ENCODE measurements at places on chromosomes 6 and 20. TPM values are rescaled to one million over a fixed set of nuclear protein-coding genes. Genes with fewer than 3 reads are reported as not detected.
A peak's percentile ranks its signal among the peaks of the same experiment; 100 is the strongest.

IRAK1BP1 gene
- total RNA-seq = 2.6 TPM

ME1 gene
- 29.8 TPM for total RNA-seq

- peaks cover 34% of the 10 kb centered on the region for H3K27me3 ChIP-seq
- H3K4me1 ChIP-seq = peaks cover 26% of the 10 kb centered on the region
- H3K36me3 ChIP-seq = peaks cover 29% of the 10 kb centered on the region
- H3K4me3 ChIP-seq = peak overlapping the region; percentile 96
- peak overlapping the region; percentile 99 for H3K27ac ChIP-seq
Measured at GRCh38 chr20:31602431-31602778, 2.7 kb upstream of the ID1 start.

DNA sequence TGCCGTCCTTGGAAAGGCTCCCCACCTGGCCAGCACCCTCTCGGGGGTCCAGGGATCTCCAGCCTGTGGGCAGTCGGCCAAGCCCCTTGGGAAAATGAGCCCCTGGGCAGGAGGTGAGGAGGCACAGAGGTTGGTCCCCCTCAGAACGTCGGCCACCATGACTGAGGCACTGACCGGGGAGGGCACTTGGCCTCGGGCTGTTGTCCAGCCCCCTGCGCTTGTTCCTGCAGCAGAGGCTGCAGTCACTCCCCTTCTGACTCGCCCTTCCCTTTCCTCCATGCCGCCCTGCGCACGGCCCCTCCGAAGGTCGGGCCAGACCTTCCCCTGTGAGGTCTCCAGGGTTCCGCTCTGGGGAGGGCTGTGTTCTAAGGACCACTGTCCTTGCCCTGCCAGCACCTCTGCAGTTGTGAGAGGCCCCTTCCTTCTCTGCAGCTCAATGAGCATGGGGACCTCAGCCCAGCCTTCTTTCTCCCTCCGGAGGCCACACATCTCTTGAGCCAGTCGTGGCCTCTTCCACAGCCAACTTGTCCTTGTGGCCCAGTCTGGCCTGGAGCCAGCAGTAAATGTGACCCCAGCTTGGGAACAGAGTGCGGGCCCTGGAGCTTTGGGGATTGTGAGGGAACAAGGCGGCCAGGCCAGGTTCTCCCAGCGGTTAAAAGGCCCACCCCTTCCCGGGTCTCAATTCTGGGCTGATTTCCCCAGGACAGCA is 195.5 kb downstream of the DLL1 start:
- H3K27me3 ChIP-seq = peaks cover 1% of the 10 kb centered on the region
- no peaks in the 10 kb centered on the region for H3K4me1 ChIP-seq
- H3K4me3 ChIP-seq = no peak overlapping the region
- H3K27ac ChIP-seq = no peak overlapping the region
- no peak for DNase-seq

DNA sequence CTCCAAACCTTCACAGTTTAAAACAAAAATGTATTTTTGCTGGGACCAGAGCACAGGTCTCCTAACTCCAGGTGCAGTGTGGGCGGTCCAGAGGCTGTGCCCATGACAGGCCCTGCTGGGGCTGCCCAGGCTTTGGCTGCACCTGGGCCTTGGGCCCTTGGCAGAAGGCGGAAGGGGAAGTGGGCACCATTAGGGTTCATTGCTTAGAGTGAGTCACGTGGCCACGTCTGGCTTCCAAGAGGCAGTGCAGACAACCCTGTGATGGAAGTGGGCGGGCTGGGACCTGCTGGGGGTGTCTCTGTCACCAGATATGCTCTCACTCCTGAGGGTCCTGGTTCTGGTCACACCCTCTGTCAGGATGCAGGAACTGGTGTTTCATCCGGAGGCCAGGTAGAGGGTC is 302.2 kb downstream of the QKI start:
- no peak for DNase-seq
- no peaks in the 10 kb centered on the region for H3K36me3 ChIP-seq
- H3K4me1 ChIP-seq = no peaks in the 10 kb centered on the region
- no peak overlapping the region for H3K4me3 ChIP-seq
